ENCODE measurements at places on chromosomes 12 and 14. TPM values are rescaled to one million over a fixed set of nuclear protein-coding genes. Genes with fewer than 3 reads are reported as not detected.

DNA sequence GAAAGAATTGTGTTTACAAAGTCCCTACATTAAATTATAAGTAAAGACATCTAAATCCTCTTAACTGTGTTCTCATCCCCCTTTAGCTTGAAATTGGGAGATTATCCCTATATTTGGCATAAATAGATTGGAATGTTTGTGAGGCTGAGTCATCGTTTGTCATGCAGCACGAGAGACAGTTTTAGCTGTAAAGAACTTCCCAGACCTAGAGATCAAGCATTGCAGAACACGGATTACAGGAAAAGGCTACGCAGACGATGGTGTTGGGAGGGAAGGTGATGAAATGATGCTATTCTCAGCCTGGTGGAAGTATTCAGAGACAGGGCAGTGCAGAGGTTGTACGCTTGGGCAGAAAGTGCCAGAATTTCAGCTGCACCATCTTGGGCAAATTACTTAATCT, 93.8 kb downstream of the PTPRB start:
- peak; percentile 96 for DNase-seq

The TMPRSS12 gene
- total RNA-seq = not detected

DNA sequence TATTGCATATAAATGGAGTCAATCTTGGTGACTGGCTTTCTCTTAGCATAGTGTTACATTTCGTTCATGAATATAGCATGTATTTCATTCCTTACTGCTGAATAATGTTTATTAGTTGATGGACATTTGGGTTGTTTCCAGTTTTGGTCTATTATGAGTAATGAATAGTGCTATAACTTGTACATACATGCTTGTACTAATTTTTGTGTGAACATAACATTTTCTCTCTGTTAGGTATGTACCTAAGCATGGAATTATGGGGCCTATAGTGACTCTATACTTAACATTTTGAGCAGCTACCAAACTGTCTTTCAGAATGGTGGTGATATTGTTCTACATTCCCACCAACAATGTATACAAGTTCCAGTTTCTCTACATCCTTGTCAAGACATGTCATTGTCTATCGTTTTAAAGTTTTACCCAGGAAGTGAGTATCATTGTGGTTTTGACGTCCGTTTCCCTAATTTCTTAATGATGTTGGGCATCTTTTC, 23.1 kb downstream of the ATP2A2 start:
- DNase-seq = no peak

The IL26 gene
- not detected for total RNA-seq

The HCAR2 gene
- not detected for total RNA-seq

Measured in HT1080 (cell line).